ENCODE measurements at places on chromosomes 3 and 15.

GRCh38 chr3:134060561-134061385, 31.0 kb upstream of the SLCO2A1 start:
- no peak for DNase-seq

- DNase-seq: no peak
Observed at GRCh38 chr15:82093774-82094211, 48.0 kb upstream of the MEX3B start.

GRCh38 chr3:41088882-41089281, 110.4 kb upstream of the CTNNB1 start:
- no peak for DNase-seq

- no peak for DNase-seq
Observed at GRCh38 chr3:176741664-176742047, 455.6 kb downstream of the TBL1XR1 start.

DNA sequence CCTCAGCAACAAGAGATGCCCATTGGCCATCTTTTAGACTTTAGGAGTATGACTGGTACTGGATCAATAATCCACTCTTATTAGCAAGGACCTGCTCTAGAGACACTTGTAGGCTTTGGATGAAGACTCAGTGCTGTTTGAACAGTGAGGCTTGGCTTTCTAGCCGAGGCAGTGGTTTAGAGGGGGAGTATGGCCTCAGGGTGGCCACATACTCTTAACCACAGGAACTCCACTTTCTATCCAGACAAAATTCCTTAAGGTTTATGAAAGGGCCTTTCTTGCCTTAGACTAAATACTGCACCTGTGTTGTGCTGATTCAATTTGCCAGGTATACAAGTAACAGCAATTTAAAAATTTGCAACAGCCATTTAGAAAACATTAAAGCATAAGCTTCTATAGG, 1046.3 kb downstream of the DIPK2A start:
- no peak for DNase-seq

Measured in stimulated activated CD4-positive, alpha-beta T cell treated with anti-CD3 and anti-CD28 coated beads, Interleukin-15, amount 100 ng/mL, for 24 hours (primary cell).